ENCODE measurements at places on chromosomes 11 and 22. TPM values are rescaled to one million over a fixed set of nuclear protein-coding genes. Genes with fewer than 3 reads are reported as not detected.

- no peak for DNase-seq
Observed at GRCh38 chr22:35054064-35054463, 11.9 kb upstream of the ISX start.

GRCh38 chr11:15824060-15824459 is 532.3 kb downstream of the SOX6 start:
- DNase-seq: no peak

GRCh38 chr22:33476206-33476605 is 418.0 kb upstream of the SYN3 start:
- DNase-seq: no peak

- no peak for DNase-seq
Observed at GRCh38 chr22:46416520-46416871, 81.0 kb downstream of the TRMU start.

- no peak for DNase-seq
Observed at GRCh38 chr11:90656171-90656570, 433.3 kb upstream of the CHORDC1 start.

GRCh38 chr11:92257536-92257935 is 32.9 kb downstream of the FAT3 start:
- DNase-seq: no peak

The CCDC15 gene
- total RNA-seq: 0.99 TPM

DNA sequence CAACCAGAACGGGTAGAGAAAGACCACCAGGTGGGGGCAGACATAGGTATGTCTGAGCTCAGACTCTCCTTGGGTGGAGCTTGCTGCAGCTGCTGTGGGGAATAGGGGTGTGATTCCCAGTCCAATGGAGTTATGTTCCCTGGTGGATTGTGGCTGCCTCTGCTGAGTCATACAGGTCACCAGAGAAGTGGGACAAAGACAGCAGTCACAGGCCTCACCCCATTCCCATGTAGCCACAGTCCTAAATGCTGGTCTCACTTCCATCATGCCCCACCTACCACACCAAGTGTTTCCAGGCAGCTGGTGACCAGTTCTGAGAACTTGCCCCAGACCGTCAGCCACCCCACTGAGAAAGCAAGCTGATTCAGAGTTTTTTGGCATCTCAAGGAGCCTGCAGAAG is 17.5 kb downstream of the OR52E5 start:
- no peak for DNase-seq

DNA sequence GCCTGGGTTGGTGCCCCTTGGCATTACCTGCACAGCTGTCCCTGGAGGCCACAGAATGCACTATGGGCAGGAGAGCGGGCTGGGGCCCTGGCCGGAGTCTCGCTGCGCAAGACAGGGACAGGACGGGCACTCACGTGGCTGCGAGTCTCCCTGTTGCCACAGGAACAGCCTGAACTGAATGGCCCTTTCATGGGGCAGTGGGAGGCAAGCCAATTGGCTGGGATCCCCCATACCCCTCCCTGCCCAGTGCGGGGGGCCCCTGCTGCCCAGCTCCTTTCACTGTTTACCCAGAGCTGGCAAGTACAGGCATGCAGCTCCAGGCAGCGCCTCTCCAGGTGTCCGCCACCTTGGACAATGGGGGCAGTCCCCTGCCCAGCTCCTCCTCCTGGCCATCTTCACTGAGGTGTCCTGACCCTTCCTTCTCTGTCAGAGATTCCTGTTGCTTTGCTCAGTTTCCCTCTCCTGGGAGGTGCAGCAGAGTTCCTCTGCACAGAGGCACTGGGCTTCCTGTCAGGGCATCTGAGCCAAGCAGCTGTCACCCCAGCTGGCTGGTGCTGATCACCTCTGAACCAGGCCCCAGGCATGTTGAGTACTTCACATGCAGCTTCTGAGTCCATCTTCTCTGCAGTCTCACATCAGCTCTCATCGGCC is 5.2 kb downstream of the USP2 start:
- DNase-seq: peak; percentile 75

GRCh38 chr11:43222215-43222614 is 89.6 kb upstream of the API5 start:
- no peak for DNase-seq

Data from sigmoid colon (tissue), 7 donors.